ENCODE measurements at places on chromosomes 13 and 19. TPM values are rescaled to one million over a fixed set of nuclear protein-coding genes. Genes with fewer than 3 reads are reported as not detected.

RASAL3 gene
- 166 TPM for total RNA-seq

CCL25 gene
- not detected for total RNA-seq

ZNF569 gene
- 5.5 TPM for total RNA-seq

MBD3L3 gene
- not detected for total RNA-seq

NALCN gene
- not detected for total RNA-seq

CD33 gene
- total RNA-seq: 0.96 TPM

UFM1 gene
- 29.6 TPM for total RNA-seq

SHANK1 gene
- total RNA-seq: not detected

CEACAM16 gene
- not detected for total RNA-seq

- H3K27me3 ChIP-seq: peaks cover 49% of the 10 kb centered on the region
- no peak for DNase-seq
- no peak overlapping the region for H3K4me3 ChIP-seq
- peaks cover 7% of the 10 kb centered on the region for H3K4me1 ChIP-seq
These were observed 3.6 kb downstream of the GPR12 start for GRCh38 chr13:26756961-26757360.

DNA sequence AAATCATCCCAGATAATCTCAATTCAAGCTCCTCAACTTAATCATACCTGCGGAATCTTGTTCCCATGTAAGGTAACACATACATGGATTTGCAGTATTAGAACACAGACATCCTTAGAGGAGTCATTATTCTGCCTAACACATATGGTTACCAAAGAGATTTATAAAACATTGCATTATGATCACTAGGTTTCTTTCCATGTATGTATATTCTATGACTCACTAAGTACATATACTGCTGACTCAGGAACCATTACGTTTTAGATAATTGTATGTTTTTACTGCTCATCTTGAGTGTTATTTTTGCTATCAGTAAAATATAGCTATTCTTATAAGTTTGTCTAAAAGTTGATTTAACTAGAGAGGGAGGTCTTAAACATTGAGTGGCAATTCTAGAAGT, 182.9 kb downstream of the SLITRK6 start:
- no peaks in the 10 kb centered on the region for H3K27me3 ChIP-seq
- H3K4me3 ChIP-seq: no peak overlapping the region
- no peak for DNase-seq
- no peaks in the 10 kb centered on the region for H3K4me1 ChIP-seq
- H3K27ac ChIP-seq: no peak overlapping the region

- H3K27me3 ChIP-seq: peaks cover 9% of the 10 kb centered on the region
- no peaks in the 10 kb centered on the region for H3K36me3 ChIP-seq
- H3K4me3 ChIP-seq: no peak overlapping the region
- H3K27ac ChIP-seq: no peak overlapping the region
- no peak for DNase-seq
These were observed 154.0 kb upstream of the TSC22D1 start for GRCh38 chr13:44730099-44730498.

DNA sequence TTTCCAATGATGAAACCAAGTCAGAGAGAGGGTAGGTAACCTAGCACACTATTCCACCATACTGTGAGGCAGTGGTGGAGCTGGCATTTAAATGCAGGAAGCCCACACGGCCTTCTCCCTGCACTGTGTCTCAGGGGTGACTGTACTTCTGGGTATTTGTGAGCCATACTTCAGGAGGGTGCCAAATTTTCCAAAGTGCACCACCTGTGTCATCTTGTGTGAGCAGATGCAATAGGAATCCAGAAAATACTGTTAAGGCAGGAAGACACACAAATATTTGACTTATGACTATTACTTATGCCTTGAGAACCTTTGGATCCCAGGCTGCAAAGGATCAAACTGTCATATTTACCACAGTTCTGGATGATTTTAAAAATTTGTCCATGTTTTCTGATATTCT, 17.3 kb downstream of the ZNF229 start:
- no peak overlapping the region for H3K27ac ChIP-seq
- no peaks in the 10 kb centered on the region for H3K4me1 ChIP-seq
- peaks cover 4% of the 10 kb centered on the region for H3K36me3 ChIP-seq
- no peaks in the 10 kb centered on the region for H3K27me3 ChIP-seq
- DNase-seq: no peak

- H3K4me3 ChIP-seq: no peak overlapping the region
- no peak for DNase-seq
- no peaks in the 10 kb centered on the region for H3K36me3 ChIP-seq
- H3K27me3 ChIP-seq: no peaks in the 10 kb centered on the region
These were observed 918.6 kb downstream of the UQCRFS1 start for GRCh38 chr19:28294395-28294794.

GRCh38 chr13:101623470-101624209, 171.2 kb downstream of the ITGBL1 start:
- H3K27me3 ChIP-seq: no peaks in the 10 kb centered on the region
- DNase-seq: no peak
- peak overlapping the region; percentile 17 for H3K4me3 ChIP-seq
- H3K27ac ChIP-seq: peak overlapping the region; percentile 81
- peaks cover 51% of the 10 kb centered on the region for H3K4me1 ChIP-seq
- no peaks in the 10 kb centered on the region for H3K36me3 ChIP-seq

DNA sequence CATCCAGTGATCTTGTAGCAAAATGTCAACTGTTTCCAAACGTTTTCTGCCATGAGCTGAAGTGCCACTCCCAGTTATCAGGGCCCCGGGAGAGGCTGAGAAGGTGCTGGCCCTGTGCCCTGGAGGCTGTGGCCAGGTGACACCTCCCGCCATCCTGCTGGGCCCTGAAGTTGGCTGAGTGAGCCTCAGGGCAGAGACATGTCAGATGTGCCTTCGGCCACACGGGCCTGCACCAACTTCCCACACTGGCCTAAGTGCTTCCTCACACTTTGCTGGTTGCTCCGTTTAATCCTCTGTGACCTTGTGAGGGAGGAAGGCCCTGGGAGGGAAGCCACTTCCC, 4.8 kb downstream of the ADPRHL1 start:
- H3K4me1 ChIP-seq: peaks cover 5% of the 10 kb centered on the region
- H3K27me3 ChIP-seq: no peaks in the 10 kb centered on the region
- H3K27ac ChIP-seq: peak overlapping the region; percentile 77
- peak overlapping the region; percentile 73 for H3K4me3 ChIP-seq

GRCh38 chr19:3509566-3509989, 3.5 kb downstream of the FZR1 start:
- peaks cover 37% of the 10 kb centered on the region for H3K4me1 ChIP-seq
- no peak for DNase-seq
- H3K27ac ChIP-seq: no peak overlapping the region
- peak overlapping the region; percentile 14 for H3K4me3 ChIP-seq
- no peaks in the 10 kb centered on the region for H3K27me3 ChIP-seq
- H3K36me3 ChIP-seq: peaks cover 16% of the 10 kb centered on the region

GRCh38 chr13:85590231-85590931, 208.8 kb downstream of the SLITRK6 start:
- no peaks in the 10 kb centered on the region for H3K36me3 ChIP-seq
- H3K4me1 ChIP-seq: no peaks in the 10 kb centered on the region
- DNase-seq: no peak
- H3K27ac ChIP-seq: no peak overlapping the region

- no peaks in the 10 kb centered on the region for H3K4me1 ChIP-seq
- peaks cover 18% of the 10 kb centered on the region for H3K27me3 ChIP-seq
- no peaks in the 10 kb centered on the region for H3K36me3 ChIP-seq
- DNase-seq: no peak
These were observed 516.2 kb downstream of the MYO16 start for GRCh38 chr13:109145631-109146030.

DNA sequence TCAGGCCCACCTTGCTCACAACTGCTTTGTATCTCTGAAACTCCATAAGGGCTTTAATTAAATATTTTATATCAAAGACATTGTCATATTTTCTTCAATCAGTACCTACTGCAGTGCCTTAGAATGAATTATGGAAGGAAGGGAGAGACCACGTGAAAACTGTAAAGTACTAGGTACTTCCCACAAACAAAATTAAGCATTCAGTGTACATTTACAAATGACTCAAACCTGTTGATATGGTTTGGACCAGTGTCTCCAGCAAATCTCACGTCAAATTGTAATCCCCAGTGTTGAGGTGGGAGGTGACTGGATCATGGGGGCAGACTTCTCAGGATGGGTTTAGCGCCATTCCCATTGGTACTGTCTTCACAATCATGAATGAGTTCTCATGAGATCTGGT, 23.2 kb downstream of the KCTD12 start:
- H3K4me3 ChIP-seq: no peak overlapping the region
- H3K4me1 ChIP-seq: no peaks in the 10 kb centered on the region
- no peak overlapping the region for H3K27ac ChIP-seq
- H3K36me3 ChIP-seq: no peaks in the 10 kb centered on the region

GRCh38 chr13:30465343-30465592, 468 bp downstream of the HMGB1 start:
- H3K4me3 ChIP-seq: no peak overlapping the region
- DNase-seq: no peak
- peaks cover 28% of the 10 kb centered on the region for H3K4me1 ChIP-seq

DNA sequence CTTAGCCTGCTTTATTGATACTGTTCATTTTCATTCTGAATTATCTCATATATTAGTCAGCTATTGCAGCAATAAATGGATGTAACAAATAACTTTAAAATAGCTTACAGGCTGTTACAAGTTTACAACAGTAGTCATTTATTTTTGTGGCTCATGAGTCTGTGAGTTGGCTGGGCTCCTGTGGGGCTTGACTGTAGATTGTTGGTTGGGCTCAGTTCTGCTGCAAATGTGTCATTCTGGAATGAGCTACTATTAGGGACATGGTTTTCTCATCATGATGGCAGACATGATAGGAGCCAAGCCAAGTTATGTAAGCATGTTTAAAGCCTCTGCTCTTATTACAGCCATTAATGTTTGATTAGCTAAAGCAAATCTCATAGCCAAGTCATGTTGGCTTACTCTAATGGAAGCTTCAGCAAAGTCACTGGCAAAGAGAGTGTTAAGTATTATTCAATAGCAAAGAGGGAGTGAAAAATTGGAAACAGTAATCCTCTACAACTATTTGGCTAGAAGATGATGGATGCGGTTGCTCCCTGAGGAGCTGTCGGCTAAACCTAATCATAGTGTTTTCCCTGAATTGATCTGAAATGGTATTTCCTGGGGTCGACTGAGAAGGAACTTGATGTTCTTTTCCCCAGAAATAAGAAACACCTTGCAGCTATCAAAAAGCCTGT, 391.3 kb downstream of the TDRD3 start:
- no peaks in the 10 kb centered on the region for H3K4me1 ChIP-seq
- H3K36me3 ChIP-seq: no peaks in the 10 kb centered on the region
- no peak overlapping the region for H3K4me3 ChIP-seq
- DNase-seq: no peak
- no peaks in the 10 kb centered on the region for H3K27me3 ChIP-seq

GRCh38 chr13:36992362-36992761, 6.8 kb downstream of the ALG5 start:
- no peak overlapping the region for H3K27ac ChIP-seq
- DNase-seq: no peak
- H3K27me3 ChIP-seq: no peaks in the 10 kb centered on the region
- peaks cover 45% of the 10 kb centered on the region for H3K36me3 ChIP-seq
- peaks cover 14% of the 10 kb centered on the region for H3K4me1 ChIP-seq
- H3K4me3 ChIP-seq: no peak overlapping the region

DNA sequence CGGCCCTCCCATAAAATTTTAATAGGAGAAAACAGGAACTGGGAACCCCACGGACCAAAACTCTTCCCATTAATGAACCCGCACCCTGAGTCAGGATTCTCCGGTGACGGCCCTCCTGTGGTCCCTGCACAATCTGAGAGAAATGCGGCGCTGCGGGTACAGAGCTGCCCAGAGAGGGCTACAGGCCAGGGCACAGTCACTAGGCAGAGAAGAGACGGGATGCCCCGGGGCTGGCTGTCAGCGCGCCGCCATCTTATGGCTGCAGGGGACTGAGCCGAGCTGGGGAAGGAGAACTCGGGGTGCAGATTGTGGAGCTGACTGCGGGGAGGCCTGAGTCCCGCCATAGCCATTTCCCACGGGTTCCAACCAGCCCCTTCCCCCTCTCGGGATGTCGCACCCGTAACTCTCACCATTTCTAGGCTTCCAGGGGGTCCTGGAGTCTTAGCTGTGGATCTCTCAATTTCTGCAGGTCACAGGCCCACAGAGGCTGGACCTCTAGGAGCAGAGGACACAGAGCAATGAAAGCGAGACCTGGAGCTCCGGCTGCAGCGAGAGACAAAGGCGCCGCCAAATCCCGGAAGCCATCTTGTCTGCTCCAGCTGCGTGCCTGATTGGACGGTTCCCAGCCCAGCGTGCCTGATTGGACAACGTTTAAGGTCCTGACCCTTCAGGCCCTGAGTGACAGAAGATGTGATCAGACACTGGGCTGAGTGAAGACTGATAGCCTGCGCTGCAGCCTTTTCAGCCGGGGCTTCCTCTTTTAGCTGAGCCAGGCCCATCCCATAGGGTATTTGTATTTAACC, at the start of gene ZNF675:
TSS of gene ZNF675 (minus strand) at position 592 of the 803 bp plus-strand sequence. CDS start at position 413, 179 bp downstream.
- peak within 1 kb of the TSS; percentile 96 for H3K4me3 ChIP-seq
- H3K4me1 ChIP-seq: peaks cover 20% of the 10 kb centered on the region
- H3K27ac ChIP-seq: peak within 1 kb of the TSS; percentile 99
- DNase-seq: peak; percentile 95

- H3K27me3 ChIP-seq: peaks cover 46% of the 10 kb centered on the region
- peaks cover 6% of the 10 kb centered on the region for H3K36me3 ChIP-seq
- H3K4me3 ChIP-seq: no peak overlapping the region
- H3K27ac ChIP-seq: no peak overlapping the region
These were observed 3.9 kb upstream of the PCDH17 start for GRCh38 chr13:57627663-57628062.

DNA sequence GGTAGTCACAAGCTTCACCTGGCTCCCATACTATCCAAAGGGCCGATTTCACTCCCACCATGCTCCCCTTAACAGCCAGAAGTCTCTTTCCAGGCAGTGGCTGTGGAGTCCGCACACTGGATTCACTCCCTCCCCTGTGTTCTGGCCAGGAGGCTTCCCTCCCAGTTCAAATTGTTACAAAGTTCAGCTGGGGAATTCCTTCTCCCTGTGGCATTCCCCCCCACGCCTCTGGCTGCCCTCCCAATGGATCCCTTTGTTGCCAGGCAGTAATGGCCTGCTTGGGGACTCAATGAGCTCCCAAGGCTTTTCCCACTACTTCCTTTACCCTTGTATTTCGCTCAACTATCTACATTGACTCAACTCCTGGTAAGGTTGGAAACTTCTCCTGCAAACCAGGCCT, 1921.4 kb upstream of the PCDH20 start:
- H3K36me3 ChIP-seq: no peaks in the 10 kb centered on the region
- H3K4me3 ChIP-seq: no peak overlapping the region
- no peak for DNase-seq
- no peaks in the 10 kb centered on the region for H3K4me1 ChIP-seq
- H3K27ac ChIP-seq: no peak overlapping the region

DNA sequence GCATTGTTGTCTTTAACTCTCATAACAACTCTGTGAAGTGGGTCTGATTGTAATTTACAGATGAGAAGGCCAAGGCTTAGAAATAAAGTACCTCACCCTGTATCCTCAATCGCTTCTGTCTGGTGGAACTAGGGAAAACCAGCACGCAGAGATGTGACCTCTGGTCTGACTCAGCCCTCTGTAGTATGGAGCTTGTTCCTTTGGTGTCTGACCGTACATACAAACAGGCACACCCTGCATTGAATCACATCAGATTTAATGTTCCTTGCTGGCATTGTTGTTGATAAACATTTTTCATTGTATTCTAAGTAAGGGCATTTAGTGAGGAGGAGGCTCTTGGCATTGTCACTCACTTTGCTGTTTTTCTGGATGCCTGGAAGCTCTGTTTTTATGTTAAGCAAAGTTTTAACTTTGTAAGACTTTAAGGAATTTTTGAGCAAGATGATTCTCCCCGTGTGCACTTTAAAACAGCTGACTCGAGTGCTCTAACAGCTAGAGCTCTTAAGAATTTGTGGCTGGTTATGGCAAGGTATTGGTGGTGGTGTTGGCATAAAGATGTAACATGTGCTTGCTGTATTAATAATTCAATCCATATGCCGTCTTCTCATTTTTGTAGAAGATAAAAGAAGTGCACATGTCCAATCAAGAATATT, 89.0 kb upstream of the SPATA13 start:
- H3K27ac ChIP-seq: no peak overlapping the region
- DNase-seq: no peak
- peaks cover 2% of the 10 kb centered on the region for H3K36me3 ChIP-seq

All from activated CD8-positive, alpha-beta memory T cell treated with anti-CD3 and anti-CD28 coated beads, Interleukin-2, amount 10 ng/mL, durations not matched to agents 7 days and 5 days (primary cell).